ENCODE measurements at places on chromosomes 12 and 14.

GRCh38 chr12:64835901-64836300 is 11.5 kb downstream of the TBC1D30 start:
- DNase-seq: no peak

DNA sequence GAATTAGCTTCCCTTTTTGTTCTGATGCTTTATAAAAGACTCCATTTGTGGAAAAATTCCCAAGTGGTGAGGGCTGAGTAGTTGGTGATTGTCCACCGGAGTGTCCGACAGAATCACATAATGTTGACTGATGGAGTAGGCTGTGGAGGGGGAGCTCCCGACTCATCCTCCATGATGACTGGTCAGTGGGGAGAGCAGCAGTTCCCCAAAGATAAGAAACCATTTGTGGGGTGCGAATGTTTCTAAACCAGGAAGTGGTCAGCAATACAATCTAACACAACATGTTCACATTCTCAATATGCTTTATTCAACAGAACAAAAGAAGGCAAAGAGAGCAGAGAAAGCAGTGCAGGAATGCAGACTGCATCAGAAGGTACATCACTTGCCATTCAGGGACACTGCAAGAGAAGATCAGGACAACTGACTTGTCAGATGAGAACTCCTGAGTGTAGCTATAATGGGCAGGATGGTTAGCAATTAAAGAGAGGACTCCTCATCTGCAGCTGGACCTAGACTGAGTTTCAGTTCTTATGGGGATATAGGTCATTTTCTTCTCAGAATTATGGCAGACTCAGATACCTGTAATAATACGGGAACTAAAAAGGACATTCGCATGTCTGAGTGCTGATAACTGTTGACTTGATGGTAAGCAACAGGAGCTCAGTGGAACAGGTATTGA is 5.4 kb downstream of the KRT6B start:
- DNase-seq: no peak

DNA sequence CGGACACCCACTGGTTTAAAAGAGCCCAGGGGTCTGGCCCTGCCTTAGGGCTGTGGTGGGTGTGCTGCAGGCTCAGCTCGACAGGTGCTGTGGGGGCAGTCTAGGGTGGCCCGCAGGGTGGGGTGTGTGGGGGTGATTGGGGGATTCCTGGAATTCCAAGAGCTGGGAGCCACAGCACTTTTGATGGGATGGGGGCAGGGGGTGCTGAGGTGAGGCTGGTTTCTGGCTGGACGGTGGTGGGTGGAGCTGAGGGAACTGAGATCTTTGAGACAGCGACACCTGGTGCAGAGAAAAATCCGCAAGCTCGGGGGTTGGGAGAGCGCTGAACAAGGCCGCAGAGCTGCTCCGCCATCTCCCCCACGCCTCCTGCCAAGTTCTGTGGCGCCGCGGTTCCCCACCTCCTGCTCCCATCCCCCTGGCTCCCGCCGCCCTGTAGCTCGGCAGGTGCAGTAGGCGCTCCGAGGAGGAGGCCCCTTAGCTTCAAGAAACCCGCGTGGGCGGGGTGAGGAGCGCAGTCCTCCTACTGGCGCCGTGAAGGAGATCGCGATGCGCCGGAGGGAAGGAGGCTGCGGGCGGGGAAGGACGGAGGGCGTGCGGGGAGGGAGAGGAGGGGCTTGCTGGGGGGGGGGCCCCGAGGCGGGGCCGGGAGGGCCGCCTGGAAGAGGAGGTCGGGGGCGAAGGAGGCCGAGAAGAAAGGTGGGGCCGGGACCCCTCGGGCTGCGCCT is 1.3 kb upstream of the TEDC1 start:
- no peak for DNase-seq

DNA sequence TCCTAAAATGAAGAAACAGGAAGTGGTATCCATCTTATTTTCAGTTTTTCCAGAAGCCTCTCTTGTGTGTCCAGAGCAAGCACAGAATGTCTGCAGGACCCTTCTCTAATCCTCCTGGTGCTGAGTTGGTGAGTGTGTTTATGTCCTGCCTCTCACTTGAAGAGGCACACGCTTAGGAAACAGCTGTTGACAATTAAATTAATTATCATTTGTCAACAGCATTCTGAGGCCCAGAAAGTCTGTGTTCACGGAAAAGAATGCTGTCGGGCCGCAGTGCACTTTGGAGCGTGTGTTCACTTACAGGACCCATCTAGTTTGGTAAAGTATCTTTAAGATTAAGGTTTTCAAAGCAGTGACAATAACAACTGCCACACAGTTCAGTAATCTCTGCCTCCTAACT is 70.5 kb downstream of the LMNTD1 start:
- no peak for DNase-seq

DNA sequence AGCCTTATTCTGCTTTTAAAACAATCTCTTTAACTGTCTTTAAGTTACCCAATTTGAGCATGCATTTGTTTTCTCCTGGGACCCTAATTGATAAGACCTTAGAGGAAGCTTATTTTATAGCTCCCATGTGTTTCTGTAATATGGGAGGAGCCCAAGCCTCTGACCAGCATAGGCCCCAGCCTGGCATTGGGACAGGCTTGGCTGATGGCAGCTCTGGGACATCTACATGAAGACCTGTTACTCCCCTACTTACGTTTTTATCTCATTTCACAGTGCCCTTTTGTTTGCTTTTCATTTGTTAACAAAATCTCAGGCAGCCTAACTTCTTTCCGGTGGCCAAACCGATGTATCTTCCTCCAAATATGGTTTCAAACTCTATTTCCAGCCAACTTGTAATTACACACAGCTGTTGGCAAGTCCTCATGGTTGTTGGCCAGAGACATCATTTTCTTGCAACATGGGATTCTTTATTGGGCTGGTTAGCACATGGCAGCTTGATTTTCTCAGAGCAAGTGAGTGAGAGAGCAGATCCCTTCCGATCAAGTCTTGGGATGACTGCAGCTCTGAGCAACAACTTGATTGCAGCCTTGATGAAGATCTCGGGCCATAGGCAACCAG is 1117.5 kb downstream of the AACS start:
- no peak for DNase-seq

DNA sequence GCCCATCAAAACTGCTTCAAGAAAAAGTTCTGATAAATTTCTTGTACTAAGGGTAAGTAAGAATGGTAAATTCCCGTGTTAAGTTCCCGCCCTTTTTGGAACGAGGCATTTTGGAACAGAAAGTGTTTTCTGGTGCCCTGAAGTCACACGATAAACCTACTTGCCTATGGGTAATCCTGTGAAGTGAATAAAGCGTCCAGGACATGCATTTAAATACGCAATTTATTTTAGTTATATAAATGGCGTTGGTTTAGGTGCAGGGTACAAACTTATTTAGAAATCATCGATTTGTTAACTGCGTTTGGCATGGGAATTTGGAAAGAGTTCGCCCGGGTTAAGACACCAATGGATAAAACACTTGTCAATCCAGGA is 715 bp upstream of the RAP1B start:
- DNase-seq: no peak

DNA sequence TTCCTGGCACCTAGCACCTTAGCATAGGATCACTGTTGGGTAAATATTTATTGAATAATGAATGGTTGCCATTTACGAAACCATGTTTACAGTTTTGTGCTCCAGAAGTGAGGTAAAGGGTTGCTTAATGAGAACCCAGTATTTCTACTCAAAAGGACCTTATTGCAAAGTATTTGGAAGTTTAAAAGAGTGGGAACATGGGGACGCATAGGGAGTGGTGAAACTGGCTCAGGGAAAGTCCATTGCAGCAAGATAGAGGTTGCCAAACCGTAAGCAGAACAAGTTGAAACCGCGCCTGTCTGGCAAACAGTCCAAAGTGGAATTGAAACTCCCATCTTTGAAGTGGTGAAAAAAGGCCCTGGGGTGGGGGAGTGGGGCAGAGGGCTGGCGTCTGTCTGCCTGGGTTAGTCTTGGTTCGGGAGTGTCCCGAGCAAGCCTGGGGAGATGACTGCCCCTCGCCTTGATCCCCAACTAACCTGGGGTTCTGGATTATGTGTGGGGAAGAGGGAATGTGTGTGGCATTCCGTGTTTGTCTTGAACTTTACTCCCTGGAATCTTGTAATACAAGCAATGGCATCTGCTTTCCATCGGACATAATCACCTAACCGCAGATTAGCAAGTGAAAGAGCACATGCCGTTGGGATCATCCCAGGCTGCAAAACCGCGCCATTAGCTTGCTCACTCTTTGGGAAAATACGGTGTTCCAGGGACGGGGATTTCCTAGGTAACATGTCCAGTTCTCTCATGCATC is 7.2 kb downstream of the ALDH2 start:
- no peak for DNase-seq

DNA sequence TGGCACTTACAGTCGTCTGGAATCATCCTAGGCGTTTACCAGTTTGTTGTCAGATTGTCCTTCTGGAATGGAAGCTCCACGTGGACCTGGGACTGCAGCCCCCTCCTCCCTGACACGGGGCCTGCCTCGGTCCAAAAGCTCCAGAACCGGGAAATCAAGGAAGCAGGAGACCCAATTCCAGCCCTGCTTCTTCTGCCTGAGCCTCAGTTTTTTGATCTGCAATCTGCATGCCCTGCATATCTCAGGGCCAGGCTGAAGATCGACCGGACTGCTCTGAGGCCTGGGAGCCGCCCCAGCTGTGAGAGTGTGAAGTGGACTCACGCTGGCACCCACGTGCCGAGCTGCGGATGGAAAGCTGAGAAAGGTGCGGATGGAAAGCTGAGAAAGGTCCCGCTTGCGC is 98.6 kb downstream of the SETD3 start:
- no peak for DNase-seq

GRCh38 chr12:53577941-53578352 is 48.2 kb downstream of the ATF7 start:
- DNase-seq: no peak

DNA sequence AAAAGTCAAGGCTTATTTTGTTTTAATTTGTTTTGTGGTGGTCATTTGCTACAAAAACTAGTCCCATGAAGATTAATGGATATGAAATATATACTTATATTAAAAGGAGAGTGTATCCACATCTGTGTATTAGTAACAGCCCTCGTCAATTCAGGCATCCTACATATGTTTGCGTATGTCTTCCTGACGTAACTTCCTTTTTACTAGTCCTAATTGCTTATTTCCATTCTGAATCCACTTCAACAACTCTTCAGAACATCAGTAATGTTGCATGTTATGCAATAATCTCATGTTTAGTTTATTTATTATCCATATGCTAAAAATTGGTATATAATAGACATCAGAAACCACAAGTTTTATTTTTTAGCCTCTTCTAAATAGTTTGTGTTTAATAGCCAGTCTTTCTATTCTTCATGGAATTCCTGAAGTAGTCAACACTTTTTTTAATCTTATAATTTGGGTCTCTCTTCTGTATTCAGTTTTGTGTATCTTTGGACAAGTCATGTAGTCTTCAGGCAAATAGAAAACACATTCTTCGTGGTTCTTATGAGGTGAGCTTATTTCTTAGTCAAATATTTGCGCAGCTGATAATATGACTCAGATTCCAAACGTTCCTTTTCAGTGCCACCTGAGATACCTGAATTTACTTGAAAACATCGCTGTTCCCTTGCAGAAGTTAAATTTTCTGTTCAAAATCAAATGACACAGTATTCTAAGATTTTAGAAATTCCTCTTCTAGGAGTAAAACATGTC is 268.6 kb downstream of the CCDC59 start:
- no peak for DNase-seq

DNA sequence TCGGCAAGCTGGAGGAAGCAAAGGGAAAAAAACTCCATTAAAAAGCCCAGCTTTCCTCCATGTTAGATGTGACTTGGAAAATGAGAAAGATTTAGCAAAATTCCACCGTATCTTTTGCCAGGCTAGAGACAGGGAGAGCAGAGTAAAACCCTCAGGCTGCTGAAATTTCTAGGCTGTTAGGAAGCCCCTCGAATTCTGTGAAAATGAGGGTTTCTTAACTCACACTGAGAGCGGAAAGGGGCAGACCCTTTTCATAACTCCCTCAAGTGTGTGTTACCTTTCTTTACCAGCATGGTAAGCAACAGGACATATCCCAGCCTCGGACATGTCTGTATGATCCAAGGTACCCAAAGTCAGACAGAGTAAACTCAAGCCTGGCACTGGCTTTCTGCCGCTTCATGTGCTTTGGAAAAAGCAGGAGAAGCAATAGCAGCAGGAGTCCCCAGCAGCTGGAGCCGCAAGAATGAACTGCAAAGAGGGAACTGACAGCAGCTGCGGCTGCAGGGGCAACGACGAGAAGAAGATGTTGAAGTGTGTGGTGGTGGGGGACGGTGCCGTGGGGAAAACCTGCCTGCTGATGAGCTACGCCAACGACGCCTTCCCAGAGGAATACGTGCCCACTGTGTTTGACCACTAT is at the start of gene RHOJ:
RHOJ (plus strand) TSS at position 37 of the 637 bp plus-strand sequence; CDS start at position 464, 427 bp downstream.
- no peak for DNase-seq

GRCh38 chr12:50401500-50402081 is 906 bp downstream of the LARP4 start:
- DNase-seq: peak; percentile 6

DNA sequence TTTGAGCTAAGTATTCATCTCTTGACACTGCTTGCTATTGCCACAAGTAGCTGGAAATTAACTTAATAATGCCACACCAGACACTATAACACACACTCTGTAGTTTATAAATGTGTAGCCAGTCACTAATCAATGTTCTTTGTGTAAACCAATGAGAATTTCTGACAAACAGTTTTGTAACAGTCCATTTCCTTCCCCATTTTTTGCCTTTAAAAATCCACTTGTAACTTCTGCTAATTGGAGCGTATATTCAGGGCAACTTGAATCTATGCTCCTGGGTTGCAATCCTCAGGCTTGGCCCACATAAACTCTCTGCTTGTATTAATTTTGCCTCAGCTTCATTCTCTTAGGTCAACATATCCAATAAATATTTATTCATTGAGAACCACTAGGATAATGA is 125.0 kb upstream of the DHRS4 start:
- DNase-seq: no peak

DNA sequence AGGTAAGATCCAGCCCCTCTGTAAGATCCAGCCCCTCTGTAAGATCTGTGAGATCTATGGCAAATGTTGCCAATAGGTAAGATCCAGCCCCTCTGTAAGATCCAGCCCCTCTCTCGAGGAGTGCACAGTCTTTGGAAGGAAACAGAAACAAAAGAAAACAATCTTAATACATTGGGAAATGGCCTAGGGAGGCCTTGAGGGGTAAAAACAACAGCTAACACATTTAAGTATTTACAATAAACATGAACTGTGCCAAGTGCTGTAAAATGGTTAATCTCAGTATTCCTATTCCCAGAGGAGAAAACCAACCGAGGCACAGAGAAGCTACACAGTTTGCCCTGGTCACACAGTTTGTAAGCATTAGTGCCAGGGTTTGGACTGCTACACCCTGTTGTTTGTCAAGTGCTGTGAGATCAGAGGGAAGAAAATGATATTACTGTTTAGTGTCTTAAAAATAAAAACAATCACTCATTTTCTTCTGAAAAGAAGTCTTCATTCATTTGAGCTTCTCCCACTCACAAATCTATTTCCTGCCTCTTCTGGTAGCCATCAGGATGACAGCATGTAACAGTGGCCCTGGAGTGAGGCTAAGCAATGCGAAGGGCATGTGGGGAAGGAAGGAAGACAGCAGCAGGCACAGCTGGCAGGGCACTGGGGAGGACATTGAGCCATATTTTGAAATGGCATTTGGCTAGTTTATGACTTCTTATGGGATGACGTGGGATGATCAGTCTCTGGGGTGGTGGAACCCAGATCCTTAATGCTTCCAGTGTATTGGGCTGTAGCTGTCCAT is 118.7 kb upstream of the PTPRQ start:
- no peak for DNase-seq

All from C1 segment of cervical spinal cord (tissue), 14 donors.